Effector CD4-positive, alpha-beta T cell (primary cell): ENCODE measurements at places on chromosomes 3 and 15.

DNA sequence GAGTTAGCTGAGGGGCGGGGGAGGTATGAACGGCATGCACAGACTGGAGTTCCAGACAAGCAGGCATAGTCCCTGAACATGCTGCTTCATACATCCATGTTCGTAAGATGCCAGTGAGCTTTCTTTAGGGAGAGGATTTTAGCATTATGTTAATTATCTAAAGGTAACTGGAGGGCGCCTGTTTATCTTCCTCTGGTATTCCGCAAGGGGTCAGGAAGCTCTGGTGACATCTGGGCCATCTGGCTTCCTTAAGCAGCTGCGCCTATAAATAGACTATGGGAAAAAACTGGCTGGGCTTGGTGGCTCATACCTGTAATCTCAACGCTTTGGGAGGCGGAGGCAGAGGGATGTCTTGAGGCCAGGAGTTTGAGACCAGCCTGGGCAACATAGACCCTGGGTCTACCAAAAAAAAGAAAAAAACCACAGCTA, 1.5 kb upstream of the FBXO22 start:
- DNase-seq, result no peak

GRCh38 chr3:60578936-60579335, 672.3 kb downstream of the FHIT start:
- DNase-seq, result no peak

GRCh38 chr3:12560505-12561190, 3.8 kb downstream of the MKRN2 start:
- no peak for DNase-seq

DNA sequence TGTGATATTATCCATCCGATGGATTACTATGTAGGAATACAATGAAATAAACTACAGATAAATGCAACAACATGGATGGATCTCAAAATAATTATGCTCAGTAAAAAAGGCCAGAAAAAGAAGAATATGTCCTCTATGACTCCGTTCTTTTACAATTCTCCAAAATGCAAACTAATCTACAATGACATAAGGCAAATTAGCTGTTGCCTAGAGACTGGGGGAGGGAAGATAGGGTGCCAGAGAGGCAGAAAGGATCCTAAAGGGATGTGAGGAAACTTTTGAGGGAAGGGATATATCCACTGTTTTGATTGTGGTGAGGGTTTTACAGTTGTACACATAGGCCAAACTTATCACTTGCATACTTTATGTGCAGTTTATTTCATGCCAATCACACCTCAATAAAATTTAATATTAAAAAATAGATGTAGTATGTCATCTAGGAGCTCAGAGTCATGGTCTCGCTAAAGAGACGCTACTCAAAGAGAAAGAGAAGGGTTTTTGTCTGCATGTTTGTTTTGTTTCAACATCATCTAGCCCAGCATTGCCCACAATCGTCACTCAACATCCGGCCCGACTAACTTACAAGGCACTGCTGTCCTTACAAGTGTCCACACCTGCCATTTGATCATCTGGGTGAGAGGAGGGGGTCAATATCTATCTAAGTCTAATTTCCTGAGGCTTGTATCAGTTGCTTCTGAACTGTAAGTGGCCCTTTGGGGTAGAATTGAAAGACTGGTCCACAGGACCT, 29.5 kb downstream of the HES1 start:
- DNase-seq, result no peak

DNA sequence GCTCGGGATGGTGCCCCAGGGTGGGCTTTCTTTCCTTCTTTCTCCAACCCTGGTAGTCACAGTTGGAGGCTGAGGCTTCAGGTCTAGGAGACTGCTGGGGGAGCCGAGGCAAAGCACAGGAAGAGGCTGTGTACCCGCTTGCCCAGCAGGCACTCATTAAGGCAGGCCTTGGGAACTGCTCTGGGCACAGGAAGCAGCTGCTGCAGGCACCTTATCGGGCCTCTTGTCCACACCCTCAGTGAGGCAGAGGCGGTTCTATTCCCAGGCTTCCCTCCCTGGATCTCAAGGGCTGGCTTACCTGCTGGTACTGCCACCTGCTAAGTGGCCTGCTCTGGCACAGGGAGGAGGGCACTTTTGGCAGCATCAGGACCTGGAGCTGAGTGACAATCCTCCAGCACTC, 15.8 kb upstream of the GRM2 start:
- DNase-seq, result no peak

GRCh38 chr3:182165234-182165633, 453.5 kb downstream of the SOX2 start:
- no peak for DNase-seq

DNA sequence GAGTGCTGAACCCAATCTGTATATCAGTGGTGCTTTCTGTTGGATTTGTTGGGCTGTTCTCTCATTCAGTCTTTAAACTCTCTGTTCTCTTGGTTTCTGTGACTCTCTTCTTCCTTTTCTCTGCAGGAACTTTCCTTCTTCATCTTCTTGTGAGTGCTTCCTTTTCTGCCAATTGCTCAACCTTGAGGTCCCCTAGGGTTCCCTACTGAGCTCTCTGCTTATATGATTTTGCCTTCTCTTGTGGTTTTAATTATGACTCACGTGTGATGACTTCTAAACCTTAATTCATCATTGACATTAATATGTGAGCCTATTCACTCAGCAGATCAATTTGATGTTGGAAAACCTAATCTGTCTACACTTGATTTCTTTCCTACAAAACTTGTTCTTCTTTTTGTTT, 39.4 kb downstream of the MOBP start:
- no peak for DNase-seq

DNA sequence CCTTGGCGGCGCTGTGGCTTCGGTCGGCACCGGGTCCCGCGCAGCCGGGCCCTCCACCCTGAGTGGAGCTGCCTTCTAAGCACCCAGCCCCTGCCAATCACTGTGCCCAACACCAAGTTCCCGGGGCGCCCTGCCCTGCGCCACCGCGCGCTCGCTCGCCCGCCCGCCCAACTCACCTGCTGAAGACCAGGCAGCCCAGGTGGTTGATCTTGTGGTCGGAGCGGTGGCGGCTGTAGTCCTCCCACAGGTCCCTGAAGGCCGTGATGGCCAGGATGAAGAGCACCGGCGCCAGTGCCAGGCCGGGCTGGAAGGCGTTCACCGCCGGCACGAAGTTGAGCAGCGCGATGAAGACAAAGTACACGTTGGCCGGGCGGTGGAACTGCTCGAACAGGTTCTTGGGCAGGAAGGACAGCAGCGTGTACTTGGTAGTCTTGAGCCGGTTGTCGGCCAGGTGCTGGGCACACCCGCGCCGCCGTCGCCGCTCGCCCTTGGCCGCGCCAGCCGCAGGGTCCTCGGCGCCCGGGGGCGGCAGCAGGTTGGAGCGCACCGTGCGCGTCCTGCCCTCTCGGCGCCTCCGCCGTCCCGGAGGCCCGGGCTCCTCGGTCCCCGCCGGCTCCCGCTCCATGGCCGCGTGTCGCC, 536 bp downstream of the ATP10A start:
- DNase-seq, result peak; percentile 55

DNA sequence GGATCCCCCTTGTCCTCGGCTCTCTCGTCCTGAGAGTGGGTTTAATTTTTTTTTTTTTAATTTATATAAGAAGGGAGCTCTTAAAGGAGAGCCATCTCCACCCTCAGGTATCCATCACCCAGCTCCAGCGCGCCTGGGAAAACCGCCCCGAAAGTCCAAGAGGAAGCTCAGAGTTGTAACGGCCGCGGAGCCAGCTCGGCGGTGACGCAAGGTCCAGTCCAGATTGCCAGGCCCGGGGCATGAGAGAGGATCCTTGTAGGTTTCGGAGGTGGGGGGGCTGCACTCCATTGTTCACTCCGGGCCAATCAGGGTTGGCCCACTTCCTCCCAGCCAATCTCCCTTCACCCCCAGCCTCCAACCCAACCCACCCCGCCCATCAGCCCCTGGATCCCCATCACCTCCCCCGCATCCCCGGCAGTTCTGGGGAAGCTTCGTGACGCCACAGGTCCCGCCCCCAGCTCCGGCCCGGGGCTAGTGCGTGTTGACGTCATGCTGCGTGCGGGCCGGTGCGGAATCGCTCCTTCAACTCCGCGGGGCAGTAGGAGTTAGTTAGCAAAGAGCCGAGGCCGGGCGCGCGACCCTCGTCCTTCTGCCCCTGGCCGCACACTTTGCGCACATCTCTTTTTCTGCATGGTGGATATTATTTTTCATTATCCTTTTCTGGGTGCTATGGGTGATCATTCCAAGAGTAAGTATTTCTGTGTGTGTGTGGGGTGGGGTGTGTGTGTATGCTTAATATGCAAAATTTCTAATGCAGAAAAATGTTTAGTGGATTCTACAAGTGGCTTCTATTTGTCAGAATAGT, at the start of gene ISL2:
Gene ISL2 (plus strand): TSS at position 520 of the 805 bp plus-strand sequence. CDS start 111 bp downstream, at position 631.
- DNase-seq, result no peak

DNA sequence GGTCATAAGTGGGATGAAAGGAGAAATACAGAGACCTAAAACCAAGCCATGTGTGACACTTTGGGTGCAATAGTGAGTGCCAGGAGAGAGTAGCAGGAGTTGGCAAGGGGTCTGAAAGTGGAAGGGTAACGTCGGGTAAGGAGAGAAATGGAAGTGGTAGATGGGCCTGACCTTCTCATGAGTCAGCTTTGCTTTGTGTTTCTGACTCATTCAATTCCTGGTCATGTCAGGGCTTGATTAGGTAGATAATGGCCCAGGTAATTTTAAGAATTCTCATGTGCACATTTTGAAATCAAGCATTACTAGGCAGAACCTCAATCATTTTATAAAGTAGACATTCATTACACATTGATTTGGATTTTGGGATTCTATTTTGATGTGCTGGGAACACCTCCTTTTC, 262.5 kb downstream of the SOX2 start:
- no peak for DNase-seq

DNA sequence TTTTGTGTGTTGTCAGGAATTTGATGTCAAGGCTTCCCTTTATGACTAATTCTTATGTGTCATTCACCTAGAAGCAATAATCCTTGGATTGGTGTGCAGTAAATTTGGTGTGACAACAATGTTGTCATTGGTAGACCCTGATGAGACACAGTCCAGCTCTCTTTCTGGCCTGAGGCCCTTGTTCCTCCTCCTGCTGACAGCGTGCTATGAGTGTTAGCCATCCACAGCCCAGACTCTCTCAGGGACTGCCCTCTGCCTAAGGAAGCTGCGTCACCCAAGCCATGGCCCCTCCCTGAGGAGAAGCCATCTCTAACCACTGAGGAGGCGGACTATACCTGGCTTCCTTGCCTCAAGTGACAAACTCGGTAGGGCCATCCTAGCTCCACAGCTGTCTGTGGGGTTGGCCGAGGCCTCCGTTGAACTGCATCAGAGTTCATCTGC, 13.3 kb upstream of the TM4SF1 start:
- no peak for DNase-seq

DNA sequence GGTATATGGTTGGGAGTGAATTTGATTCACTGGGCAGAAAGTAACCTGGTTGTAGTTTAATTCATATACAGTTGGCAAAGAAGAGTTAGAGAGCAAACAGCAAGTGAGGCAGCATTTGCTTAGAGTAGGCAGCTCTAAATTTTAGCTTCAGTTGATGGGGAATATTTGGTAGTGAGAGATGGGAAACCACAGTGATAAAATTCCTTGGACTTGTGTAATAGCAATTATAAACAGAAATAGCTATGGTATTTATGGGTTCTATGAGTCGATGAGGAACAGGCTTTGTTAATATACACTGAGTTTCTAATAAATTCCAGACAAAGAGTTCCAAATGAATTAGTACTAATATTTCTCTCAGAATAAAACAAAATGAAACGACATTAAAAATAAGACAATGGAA, 894.0 kb downstream of the ROBO2 start:
- no peak for DNase-seq

DNA sequence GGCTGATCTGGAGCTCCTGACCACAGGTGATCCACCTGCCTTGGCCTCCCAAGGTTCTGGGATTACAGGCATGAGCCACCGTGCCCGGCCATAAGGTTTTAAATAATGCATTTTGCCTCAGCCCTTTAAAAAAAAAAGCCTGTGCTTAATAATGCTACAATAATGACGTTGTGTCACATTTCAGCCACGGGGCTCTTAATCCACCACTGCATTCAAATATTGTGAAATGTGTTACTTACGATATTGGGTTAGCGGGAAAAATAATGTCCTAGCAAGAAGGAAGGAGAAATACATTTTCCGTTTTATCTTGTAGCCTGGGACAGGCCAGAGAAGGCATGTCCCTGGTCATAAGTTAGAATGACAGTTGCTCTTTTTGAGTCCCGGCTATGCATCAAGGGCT, 17.6 kb downstream of the PAQR5 start:
- no peak for DNase-seq

GRCh38 chr3:32460031-32460749, 42.5 kb downstream of the CMTM6 start:
- peak; percentile 76 for DNase-seq

- DNase-seq, result no peak
Measured at GRCh38 chr3:39907981-39908380, 98.6 kb downstream of the MYRIP start.

DNA sequence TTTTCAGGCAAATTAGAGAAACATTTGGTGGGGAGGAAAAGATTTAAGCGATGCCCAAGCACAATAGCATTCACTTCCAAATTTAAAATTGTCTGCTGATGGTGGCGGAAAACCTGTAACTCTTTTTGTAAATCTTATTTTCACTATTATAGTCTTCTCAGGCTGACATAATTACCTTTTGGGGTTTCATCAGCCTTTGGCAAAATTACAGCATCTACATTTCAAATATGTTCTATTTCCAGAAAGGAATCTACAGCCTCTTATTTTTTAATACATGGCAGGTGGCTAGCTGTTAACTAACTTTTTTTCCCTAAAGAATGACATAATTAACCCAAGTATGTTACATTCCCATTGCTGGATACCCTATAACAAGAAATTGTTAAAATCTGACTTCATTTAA, 391.5 kb upstream of the CCDC54 start:
- no peak for DNase-seq

DNA sequence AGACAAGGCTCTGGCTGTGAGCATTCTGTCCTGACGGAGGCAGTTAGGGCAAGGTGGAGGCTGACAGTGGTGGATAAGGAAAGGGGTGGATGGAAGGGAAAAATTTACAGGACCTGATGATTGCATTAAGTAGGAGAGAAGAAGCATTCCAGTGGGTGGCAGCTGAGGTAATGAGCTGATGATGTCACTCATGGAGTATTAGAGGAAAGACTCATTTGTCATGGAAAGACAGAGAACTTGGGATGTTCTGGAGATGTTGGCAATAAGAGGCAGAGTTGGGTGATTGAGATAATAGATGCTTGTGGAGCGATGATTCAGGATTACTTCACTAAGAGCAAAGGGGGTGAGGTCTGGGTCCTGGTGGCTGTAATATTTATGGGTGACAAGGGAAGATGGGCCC, 63.6 kb upstream of the SCN5A start:
- DNase-seq, result no peak

GRCh38 chr15:42727750-42728381, 9.1 kb downstream of the CDAN1 start:
- no peak for DNase-seq

DNA sequence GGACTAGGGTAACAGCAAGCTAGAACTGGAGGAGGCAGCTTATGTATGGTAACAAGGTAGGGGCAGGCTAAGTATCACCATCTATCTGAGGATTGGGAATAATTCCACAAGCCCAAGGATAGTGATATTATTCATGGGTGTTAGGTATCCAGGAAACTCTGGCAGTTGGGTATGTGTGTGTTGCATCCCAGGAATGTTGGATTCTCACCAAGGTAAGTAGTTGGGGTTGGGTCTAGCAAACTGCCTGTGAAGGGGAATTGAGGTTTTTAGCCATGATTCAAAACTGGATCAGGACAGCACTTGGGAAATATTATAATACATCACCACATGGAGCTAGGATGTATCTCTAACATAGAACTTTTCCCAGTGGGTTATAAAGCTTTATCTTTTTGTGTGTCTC, 626.4 kb upstream of the GOLIM4 start:
- no peak for DNase-seq
